ENCODE measurements at places on chromosomes 3 and 15.

DNA sequence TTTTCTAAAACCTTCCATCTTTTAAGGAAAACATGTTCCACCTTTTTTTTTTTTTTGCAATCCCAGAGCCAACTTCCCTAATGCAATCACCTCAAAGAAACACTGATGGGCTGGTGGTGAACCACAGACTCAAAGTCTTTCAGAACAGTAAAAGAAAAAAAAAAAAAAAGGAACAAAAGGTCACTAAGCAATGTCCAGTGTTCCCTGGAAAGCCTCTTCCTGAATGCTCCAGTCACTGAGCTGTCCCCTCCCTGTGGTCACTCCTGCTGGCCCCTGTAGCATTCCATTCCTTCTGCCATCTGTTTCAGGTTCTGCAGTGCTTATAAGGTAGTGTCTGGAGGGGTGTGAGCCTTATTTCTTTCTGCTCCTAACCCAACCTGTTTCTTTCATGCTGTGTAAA, 53.3 kb downstream of the AAGAB start:
- DNase-seq: no peak

GRCh38 chr15:36334059-36334458, 245.4 kb upstream of the CDIN1 start:
- DNase-seq: peak; percentile 85

DNA sequence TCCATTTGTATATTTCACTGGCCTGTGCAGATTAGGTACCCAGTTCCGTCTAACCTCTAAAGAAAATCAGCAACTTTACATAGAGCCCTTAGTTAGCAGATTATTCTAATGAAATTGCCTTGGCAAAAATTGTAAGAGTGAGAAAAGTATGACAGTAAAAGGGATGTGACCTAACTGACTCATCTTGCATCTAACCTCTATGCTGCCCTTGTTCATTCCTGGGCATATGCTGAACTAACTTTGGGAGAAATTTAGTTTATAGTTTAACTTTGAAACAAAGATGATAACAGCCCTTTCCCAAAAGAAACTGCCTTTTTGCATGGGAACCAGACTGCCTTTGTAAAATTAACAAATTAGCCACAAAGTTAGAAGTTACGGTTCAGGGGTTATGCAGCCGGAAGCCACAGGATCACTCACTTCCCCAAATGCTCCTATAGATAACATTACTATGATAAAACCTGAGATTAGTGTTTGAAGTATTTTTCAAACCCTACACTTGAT, 839.8 kb upstream of the ALCAM start:
- DNase-seq: no peak

DNA sequence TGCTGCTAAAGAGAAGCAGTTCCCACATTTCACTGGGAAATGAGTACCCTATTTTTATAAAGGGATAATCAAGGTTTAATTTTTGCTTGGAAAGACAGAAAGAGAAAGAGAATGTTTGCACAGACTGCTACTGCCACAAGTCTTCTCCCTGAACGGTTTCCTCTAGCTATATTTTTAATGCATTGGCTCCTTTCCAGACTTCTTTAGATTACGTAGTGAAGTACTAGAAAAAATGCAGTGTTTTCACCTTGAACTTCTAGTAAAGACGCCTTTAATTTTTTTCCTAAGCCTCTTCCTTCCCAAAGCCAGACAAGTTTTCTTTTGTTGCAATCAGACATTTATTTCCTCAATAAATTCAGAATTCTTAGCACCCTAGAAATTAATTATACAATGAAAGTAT, 248.3 kb upstream of the CCDC54 start:
- peak; percentile 7 for DNase-seq

DNA sequence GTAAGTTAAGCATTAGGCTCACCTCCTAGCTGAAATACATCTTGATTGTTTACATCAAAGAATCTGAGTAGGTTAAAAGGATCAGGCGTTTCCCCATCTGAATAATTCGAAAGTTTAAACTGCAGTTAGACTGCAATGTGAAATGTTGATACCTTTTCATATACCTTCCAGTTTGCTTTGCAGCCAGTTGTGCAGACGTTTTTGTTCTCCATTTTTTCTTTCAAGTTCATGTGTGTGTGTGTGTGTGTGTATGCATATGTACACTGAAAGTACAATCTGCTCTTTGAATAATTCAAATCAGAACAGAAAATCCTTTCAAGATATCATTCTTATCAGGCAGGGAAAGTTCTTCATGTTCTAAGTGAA, 2.9 kb downstream of the ITPR1 start:
- no peak for DNase-seq

DNA sequence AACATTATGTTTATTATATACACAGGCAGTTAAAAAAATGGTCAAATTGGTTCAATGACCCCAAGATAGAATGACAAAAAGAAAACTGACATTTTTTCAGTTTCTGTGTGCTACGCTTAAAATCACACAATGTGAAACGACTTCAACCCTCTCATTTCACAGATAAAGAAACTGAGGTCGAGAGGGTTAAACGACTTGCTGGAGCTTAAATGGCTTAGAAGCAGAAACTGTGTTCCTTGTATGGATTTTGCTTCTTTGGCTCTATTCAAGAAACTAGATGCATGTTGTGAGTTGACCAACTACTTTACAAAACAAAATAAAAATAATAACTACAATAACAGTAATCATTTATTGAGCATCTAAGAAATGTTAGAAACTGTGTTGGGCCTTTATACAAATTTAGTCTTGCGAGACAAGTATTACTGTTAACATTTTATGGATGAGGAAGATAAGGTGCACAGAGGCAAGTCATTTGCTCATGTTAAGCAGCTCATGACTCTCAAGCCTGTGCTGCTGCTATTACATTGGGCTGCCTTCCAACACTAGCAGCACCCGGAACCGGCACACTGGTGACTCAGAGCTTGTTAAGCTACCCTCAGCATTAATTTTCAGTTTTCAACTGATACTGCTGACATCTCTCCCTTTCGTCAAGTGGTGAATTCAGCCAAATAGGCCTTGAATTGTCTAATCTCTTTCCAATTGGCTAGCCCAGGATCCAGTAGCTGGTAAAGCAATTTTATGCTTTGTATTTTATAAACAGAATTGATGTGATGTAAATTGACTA, 487.6 kb downstream of the NAALADL2 start:
- peak; percentile 94 for DNase-seq

DNA sequence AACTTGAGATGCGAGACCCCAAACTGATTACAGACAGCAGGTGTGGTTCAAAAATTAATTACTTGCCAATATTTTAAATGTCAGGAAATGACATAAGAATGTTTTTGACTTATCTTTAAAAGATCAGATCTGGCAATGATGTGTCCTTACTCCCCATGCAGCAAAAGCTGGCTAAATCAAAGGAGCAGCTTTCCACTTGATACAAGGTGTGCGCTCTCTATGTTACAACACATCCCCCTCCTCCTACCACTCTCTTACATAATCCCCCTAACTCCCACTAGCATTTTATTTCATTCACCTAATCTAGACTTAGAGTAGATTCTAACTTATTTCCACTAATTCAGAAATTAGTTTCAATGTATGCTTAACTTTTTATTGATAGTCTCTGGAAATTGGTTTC, 609.0 kb downstream of the GRM7 start:
- no peak for DNase-seq

GRCh38 chr3:36891701-36892160, 53.1 kb downstream of the TRANK1 start:
- no peak for DNase-seq

- DNase-seq: peak; percentile 30
Measured at GRCh38 chr15:83046558-83047127, 20.4 kb downstream of the BTBD1 start.

- no peak for DNase-seq
Measured at GRCh38 chr15:41018534-41018933, 65.3 kb downstream of the CHAC1 start.

GRCh38 chr3:129586746-129587430, 19.6 kb downstream of the PLXND1 start:
- DNase-seq: no peak

- DNase-seq: no peak
Measured at GRCh38 chr3:149886957-149887356, 73.9 kb downstream of the RNF13 start.

DNA sequence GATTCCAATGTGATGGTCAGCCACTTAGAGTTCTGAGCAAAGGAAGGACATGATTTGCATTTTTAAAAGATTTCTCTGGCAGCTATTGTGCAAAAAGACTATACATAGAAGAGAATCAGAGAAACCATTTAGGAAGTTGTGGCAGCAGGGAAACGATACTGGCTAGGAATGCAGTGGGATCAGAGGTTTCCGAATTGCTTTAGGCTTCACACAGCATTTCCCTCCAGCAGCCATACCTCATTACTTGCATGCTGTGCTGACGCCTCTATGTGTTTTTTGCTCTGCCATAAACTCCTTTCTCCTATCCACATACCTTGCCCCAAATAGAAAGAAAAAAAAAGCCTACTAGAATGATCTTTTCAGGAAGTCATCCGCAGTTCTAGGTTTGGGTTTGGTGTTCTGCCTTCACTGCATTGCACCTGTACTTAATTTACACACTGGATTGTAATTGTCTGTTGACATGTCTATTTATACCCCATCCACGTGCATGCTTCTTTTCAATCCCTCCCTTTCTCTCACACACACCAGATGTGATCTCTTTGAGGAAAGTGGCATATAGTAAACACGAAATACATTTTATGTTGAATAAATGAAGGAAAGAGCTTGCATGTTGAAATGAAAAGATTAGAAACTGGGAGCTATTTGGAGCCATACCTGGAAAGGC, 860.3 kb upstream of the SEMA6D start:
- peak; percentile 6 for DNase-seq

All from fibroblast of skin of right quadriceps (primary cell).